ENCODE measurements at places on chromosomes 5 and 9. TPM values are rescaled to one million over a fixed set of nuclear protein-coding genes. Genes with fewer than 3 reads are reported as not detected.
A peak's percentile ranks its signal among the peaks of the same experiment; 100 is the strongest.

GRCh38 chr5:68264024-68264956 lies 48.7 kb downstream of the PIK3R1 start:
- DNase-seq, result no peak

GRCh38 chr9:107693625-107694326 lies 204.2 kb upstream of the KLF4 start:
- no peak for DNase-seq

GRCh38 chr9:101311758-101312420 lies 72.9 kb downstream of the BAAT start:
- DNase-seq, result no peak

GRCh38 chr5:93883459-93883858 lies 142.1 kb upstream of the POU5F2 start:
- DNase-seq, result no peak

DNA sequence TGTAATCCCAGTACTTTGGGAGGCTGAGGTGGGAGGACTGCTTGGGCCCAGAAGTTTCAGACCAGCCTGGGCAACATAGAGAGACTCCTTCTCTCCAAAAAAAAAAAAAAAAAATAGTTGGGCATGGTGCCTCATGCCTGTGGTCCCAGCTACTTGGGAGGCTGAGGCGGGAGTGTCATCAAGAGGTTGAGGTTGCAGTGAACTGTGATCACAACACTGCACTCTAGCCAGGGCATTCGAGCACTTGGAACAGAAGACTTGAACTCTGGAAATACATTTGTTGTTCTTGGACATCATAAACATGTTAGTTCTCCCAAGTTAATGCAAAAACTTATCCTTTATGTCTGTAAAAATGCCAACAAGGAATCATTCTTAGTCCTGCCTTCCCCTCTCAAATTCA lies 29.6 kb downstream of the EHMT1 start:
- DNase-seq, result no peak

DNA sequence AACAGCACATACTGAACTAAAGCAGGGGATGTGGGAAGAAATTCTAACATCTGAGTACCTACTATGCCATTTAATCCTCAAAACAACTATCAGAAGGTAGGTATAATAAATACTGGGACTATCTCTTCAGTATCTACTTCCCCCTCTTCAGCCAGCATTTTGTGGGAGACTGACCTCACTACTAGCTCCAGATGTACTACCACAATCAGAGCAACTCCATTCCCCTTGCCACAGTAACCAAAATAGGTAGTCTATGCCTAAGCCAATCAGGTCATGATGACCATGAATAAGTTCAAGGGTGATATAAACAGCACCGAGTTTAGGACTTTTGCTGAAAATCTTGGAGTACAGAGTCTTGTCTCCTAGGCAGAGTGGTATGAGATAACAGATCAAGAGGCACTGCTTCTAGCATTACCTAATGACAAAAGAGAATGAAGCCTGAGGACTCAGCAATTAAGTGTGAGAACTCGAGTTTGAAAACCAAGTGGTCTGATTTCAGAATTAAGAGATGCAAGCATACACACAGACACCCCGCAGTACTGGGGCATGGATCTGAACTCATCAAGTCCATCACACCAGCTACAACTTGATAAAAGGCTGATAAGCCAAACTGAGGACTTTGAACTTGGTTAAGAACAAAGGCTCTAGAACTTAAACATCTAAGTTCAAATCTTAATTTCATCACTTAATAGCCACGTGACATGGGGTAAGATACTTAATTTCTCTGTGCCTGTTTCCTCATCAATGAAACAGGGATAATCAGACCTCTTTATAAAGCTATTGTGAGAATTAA lies 9.7 kb downstream of the FNIP1 start:
- DNase-seq, result no peak

DNA sequence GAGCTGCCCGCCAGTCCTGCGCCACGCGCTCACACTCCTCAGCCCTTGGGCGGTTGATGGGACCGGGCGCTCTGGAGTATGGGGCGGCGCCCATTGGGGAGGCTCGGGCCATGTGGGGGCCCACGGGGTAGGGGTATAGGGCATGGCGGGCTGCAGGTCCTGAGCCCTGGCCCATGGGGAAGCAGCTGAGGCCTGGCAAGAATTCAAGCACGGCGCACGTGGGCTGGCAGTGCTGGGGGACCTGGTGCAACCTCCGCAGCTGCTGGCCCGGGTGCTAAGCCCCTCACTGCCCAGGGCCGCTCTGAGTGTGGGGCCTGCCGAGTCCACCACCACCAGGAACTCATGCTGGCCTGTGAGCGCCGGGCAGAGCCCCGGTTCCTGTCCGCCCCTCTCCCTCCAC lies 229.6 kb upstream of the ZNF608 start:
- no peak for DNase-seq

- DNase-seq, result peak; percentile 30
These were observed 186.0 kb downstream of the TENT4A start for GRCh38 chr5:6899221-6899620.

GRCh38 chr5:163489745-163490075 lies 15.7 kb upstream of the MAT2B start:
- DNase-seq, result no peak

The PRR7 gene
- 0.61 TPM for polyA plus RNA-seq

The FOXD4 gene
- 0.50 TPM for polyA plus RNA-seq
